Posterior vena cava (tissue), 2 donors: ENCODE measurements at places on chromosomes 6 and 20. TPM values are rescaled to one million over a fixed set of nuclear protein-coding genes. Genes with fewer than 3 reads are reported as not detected.

DNA sequence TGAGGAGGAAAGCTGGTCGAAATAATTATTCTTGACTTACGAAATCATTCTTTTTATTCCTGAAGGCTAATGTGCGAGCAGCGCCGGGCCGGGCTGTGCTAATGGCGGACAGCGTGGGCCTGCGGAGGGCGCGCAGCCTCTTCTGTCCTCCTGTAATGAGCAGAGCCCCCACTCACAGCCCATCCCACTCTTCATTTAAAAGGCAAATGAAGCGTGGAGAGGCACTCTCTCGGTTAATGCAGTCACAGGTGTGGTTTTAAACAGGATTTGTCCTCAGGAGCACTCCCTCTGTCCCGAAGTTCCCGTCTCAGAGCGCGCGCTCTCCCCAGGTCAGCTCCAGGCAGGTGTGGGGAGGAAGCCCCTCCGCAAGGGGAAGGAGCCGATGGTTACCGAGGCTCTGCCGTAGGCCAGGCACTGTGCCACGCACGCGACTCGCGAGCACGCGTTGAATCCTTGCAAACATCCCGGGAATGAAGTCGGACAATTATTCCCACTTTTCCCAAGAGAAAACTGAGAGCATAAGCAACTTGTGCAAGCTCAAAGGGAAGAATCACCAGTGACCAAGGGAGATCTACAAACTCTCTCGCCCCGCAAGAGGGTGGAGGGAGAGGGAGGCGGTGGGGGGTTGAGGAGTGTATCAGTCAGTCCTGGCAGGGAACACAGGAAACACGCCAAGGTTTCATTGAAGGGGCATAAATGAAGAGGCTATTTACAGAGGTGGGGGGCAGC lies 35.5 kb upstream of the ZFAND3 start:
- DNase-seq, result no peak

DNA sequence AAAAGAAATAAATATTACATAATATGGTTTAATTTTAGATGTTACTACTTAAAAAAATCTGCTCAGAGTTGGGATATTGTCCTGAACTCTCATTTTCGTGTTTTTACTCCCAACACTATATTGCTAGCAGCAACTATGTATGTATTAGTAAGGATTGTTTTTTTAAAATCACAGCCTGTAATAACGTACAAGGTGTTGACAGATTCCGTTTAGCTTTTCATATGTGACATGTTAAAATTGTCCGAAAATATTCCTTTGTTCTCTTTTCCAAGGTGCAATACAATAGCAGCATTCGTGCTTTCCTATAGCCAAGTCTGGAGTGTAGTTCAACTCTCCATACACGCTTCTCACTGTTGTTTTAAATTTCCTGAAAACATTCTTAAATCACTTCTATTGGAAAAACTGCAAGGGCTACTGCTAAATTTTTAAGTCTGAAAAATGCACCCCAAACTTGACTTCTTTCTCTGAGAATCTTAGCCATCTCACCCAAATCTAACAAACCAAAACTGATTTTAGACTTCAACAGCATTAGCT lies 59.0 kb upstream of the HFE start:
- DNase-seq, result no peak

DNA sequence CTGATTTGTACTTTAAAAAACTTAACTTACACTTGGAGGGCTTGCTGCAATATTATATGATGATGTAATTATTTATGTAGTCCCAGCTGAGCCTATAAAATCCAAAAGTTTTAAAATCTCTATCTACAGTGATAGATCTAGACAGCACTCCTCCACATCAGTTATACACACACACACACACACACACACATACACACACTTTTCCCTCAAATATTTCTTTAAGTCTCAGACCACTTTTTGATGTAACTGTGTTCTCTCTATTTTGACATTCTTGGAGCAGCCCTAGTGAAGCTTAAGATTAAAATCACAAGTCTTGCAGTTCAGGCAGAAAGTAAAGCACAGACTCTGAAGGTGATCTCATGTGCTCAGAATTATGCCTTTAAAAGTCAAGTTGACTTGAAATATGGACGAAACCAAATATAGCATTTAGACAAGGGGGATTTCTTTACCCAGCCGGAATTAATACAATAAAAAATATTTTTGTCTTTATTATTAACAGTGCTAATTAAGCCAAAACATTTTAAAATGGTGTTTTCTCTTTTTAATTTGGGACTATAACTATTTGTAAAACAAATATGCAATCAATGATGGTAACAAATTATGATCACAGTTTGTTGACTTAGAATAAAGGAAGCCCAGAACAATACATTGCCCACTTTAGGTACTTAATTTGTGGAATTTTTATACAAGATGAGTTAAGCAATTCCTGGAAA lies 63.5 kb upstream of the TMEM30A start:
- no peak for DNase-seq

GRCh38 chr6:156727715-156728385 lies 49.3 kb upstream of the ARID1B start:
- no peak for DNase-seq

GRCh38 chr6:33860706-33861474 lies 57.1 kb upstream of the MLN start:
- no peak for DNase-seq

DNA sequence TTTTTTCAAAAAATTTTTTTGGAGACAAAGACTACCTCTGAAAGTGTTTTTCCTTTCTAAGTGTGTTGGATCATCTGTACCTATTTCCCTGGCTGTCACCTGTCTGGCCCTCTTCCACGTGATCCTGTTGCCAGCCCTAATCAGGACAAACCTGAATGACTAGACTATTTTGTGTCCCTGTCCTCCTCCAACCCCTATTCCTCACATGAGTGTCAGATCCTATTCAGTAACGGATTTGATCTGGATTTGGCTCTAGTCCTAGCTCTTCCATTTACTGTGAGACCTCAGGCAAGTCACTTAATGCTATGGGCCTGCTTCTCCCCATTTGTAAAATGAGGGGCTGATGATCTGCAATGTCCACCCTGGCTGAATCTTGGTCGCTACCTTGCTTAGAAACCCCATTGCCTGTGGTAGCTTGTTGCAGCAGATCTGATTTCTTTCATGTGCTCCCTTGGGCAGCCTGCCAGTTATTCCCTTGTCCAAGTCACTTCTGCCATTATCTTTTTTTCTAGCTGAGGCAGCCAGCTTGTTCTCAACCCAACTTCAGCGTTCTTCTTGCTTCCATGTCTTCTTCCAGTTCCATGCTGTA lies 4.8 kb downstream of the PHF20 start:
- DNase-seq, result peak; percentile 85

Gene MCHR2
- total RNA-seq, result not detected

Gene TNFRSF6B
- total RNA-seq, result 5.4 TPM

Gene DDO
- total RNA-seq, result 2.7 TPM

DNA sequence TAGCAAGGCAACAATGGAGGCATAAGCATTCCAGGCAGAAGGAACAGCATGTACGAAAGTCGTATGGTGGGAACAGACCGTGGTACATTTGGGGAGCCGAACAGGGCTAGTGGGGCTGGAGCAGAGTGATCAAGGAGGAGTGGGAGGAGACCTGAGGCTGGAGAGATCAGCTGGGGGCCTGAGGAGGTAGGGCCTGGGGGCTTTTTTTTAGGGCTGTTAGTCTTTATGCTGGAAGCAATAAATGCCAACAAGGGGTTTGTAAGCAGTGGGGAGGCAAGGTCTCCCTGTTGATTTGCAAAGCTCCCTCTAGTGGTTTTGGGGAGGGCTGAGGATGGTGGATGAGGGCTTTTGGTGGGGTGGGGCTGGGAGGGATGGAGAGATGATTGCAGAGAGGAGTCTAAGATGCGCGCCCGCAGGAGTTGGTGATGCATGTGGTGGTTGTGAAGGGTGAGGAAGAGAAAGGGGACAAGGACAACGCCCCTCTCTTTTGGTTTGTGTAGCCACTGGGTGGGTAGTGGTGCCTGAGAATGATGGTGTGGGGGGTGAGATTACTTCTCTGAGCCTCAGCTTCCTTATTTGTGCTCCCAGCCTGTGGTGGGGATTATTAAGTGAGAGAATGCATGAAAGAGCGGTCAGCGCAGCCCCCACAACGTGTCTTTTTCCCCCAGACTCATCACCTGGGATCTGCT lies 74.1 kb upstream of the TOX2 start:
- no peak for DNase-seq

DNA sequence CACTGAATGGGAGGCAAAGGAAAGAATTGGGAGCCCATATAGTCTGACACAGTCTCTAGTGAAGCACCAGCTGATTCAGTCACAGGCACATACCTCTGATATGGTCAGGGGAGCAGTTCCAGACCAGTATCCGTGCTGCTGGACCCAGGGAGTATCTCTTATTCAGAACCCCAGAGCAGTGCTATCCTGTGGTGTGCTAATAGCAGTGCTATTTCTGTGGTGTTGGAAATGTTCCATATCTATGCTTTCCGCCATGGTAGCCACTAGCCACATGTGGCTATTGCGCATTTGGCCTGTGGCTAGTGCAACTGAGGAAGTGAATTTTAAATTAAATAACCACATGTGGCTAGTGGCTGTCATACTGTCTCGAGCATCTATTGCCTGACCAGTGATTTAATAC lies 11.0 kb downstream of the SCUBE3 start:
- DNase-seq, result no peak

Gene KIZ
- 23.2 TPM for total RNA-seq

Gene PLTP
- total RNA-seq, result 134 TPM

DNA sequence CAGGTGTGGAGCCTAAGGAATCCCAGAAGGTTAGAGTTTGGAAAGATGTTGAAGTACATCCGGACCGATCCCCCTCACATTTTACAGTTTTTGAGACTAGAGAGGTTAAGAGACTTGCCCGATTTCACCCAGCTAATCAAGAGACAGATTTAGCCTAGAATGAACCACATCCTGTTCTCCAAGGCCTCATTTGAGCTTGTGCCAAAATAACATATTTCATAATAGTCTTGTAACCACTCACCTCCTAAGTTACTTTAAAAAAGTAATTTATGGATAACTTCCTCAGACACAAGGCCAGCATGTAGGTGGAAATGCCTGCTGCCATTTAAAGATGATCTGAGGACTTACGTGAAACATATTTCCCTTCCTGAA lies 39.8 kb upstream of the ARHGAP18 start:
- no peak for DNase-seq

- peak; percentile 89 for DNase-seq
These were observed 121.2 kb upstream of the LAMP5 start for GRCh38 chr20:9392892-9393857.

DNA sequence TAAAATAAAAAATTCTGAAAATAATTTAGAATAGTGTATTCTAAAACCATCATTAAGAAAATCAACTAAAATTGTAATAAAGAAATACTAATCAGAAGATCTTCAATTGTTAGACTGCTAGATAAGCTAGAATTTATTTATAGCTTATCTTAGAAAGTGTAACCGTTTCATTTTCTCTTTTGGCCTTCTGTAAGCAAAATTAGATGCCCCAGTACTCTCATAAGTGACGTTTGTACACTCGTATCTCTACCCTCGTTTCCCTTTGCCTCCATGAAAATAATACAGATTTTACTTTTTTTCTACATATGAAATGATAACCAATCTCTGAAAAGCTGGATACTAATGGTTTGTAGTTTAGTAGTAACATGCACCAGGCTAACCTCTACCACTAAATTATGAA lies 19.8 kb downstream of the DSE start:
- no peak for DNase-seq

GRCh38 chr6:67896476-67896875 lies 738.6 kb upstream of the ADGRB3 start:
- no peak for DNase-seq

DNA sequence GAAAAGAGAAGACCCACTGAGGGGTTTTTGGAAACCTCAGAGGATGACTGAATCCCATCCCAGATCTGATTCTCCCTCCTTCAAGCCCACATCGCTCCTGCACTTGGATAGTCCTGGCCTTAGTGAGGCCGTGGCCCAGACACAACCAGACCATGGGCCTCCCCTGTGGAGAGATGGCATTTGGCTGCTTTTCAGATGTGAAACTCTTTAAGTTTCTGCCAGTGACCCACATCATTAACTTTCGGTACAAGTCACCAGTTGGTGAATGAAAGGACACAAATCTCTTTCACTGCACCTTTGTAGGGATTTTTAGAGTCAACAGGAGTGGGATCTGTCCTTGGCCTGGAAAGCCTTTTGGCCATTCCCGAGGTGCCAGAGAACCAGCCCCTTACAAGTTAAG lies 116.6 kb downstream of the SASH1 start:
- no peak for DNase-seq

Gene TSPO2
- not detected for total RNA-seq
